Stimulated activated CD8-positive, alpha-beta memory T cell treated with anti-CD3 and anti-CD28 coated beads, Interleukin-12 subunit alpha, Interleukin-12 subunit beta, amount 100 ng/mL, for 1 hour (primary cell): ENCODE measurements at places on chromosomes 6 and 20.

DNA sequence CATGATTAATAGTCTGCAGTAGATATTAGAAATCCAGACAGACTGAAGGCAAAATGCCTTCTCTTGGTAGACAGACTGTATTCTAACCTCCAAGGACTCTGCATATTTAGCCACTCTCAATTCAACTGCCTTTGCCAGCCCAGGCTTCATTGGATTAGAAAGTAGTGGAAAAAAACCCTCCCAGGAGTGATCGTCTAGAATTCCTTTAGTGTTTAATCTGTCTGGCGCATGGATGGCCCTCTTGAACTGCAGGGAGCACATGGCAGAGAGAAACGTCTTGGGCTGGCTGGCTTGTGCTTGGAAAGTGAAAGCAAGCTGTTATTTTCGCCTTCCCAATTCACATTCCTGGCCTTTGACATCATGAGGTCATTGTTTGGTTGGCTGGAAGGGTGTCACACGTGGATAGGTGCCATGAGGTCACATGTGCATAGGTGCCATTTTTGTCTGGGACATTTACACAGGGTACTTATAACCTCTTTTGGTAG lies 30.9 kb upstream of the NEDD9 start:
- DNase-seq: no peak

DNA sequence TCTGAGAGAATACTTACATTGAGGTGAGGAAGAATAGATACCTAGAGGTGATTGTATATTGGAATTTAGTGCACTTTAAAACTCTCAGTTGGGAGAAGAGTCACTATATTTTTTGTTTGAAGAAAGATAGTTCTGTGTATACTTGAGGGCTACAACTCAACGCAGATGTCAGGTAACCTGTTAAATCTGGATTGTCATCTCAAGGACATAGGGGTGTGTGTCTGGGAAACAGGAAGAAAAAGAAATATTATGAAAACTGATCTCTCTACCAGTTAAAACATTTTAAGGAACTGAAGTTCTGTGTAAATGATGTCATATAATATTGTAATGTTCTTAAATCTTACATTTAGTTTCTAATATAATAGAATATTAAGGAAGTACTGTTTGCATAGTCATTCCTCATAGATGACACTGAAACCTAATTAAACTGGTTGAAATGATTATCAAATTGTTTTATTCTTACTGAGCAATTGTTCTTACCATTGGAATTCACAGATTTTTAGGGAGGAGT lies 86.2 kb downstream of the SMAP1 start:
- no peak for DNase-seq

DNA sequence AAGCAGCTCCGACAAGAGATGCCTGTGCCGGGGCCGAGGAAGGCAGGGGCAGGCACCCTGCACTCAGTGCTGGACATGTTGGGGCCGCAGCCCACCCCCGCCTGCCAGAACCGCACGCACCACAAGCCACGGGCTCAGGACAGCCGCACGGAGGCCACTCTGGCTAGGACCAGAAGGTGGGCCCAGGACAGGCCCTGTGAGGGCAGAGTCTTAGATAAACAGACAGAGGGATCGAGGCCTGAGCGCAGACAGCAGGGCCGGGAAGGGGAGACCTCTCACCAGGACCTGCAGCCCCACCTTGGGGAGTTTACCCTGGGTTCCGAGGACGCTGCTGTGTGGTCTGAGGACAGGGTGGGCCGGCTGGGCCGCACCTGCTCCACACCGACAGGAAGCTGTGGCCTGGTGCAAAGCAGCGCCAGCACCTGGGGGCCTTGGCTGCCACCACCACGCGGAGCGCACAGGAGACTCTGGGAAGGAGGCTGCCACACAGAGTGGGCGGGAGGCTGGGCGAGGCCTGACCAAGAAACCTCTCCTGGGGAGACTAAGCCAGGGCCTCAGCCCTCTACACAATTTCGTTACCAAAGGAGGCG lies 32.0 kb downstream of the KCNQ2 start:
- no peak for DNase-seq

- DNase-seq: no peak
Measured at GRCh38 chr6:41917528-41917927, 3.4 kb downstream of the MED20 start.

DNA sequence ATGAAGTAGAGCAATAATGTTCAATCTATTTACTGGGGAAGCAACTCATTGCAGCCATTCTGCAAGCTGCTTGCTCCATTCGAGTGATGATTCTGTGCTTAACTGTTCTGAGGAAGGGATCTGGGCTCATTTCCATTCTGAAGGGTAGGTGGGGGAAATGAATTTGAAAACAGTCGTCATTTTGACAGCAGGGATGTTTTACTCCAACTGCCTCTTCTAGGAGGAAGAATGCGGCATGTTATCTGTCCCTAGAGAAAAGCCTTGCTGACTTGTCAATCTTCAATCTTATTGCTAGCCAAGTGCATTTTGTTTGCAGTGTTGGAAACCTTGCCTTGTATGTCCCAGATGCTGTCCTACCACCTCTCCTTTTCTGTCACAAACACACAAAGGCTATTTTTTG lies 105.9 kb downstream of the PRDM13 start:
- DNase-seq: no peak

DNA sequence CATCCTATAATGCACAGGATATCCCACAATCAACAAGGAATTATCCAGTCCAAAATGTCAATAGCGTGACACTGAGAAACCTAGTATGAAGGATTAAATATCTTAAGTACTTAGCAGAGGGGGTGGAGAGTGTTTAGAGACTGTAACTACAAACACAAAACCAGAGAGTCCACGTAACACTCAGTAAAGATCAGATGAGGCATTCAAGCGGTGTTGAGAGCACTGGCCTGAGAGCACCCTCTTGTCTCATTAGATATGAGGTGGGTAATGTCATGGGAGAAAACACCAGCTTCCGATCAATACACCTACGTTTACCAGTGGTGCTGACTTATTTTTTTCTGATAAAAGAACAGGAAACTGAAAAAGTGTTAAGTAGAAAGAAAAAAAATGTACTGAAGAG lies 2.3 kb downstream of the FAM184A start:
- DNase-seq: no peak

DNA sequence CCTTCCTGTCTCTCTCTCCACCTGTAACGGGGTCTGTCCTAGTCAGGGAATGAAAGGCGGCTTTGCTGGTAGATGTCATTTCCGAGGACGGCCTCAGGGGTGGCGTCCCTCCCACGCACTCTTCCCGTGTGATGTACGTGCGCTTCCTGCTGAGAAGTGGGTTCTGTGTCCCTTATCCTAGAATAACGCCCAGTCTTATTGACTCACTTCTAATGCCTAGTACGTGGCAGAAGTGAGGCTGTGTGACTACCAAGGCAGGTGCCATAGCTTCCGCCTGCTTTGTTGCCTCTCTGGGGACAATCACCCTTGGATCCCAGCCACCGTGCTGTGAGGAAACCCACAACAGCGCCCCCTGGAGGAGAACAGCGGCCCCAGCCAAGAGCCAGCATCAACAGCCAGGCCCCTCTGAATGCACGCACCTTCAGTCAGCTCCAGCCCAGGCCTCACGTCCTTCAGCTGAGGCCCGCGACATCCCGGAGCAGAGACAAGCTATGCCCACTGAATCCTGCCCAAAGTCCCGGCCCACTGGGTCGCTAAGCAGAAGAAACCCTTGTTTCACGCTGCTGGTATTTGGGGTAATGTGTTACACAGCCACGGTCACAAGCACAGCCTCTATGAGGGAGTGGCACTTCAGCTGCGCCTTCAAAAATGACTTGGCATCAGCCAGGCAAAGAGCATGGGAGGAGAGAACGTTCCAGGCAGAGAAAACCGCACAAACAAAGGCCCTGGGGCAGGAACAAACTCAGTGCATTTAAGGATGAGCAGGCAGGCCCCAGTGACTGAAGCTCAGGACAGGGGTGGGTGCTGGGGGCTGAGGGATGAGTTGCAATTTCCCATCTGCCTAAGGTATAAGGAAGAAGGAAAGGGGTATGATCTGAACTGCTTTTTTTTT lies 224.2 kb downstream of the NFATC2 start:
- DNase-seq: peak; percentile 15

DNA sequence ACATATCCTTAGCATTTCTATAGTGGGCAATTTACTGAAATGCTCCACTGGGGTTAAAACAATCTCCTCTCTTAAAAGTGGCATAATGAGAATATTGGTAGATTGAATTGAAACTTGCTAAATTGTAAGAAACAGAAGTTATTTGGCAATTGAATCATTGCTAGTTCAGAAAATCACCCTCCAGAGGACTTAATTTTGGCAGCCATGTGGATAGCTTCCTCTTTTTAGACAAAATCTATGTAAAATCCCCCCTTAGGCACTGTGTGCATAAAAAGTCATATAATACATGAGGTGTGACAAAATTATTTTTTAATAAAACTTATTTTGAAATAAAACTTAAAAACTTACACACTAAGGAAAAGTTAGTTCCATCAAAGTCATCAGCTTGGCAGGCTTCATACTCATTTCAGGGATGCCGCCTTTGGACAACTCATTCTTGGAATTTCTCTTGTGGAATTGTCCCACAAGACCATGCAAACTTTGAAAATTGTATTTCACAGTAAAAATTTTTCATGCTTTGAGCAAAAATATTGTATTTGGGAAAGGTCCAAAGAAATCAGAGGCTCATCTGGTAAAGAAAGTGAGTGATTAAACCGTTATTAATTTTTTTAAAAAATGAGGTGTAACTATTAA lies 473.0 kb downstream of the BCKDHB start:
- no peak for DNase-seq

- no peak for DNase-seq
Measured at GRCh38 chr6:118186672-118187567, 279.9 kb downstream of the SLC35F1 start.

GRCh38 chr6:149898966-149899365 lies 1.1 kb upstream of the RAET1E start:
- no peak for DNase-seq

DNA sequence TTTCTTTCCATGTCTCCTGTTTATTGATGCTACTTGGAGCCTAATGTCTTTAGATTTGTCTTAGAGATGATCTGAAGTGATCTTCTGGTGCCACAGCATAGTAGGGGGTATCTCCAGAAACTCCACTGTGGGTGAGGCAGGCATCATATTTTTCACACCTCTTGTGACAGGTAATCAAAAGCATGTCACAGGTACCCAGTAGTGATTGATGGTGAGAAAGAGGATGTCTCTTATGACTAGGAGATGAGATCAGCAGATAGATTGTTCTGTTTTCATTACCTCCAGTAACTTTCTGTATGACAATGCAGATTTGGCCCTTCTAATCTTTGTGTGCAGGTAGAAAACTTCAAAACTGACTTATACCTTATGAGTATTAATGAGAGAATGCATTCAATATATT lies 13.5 kb downstream of the NCOA7 start:
- DNase-seq: no peak

GRCh38 chr6:11730641-11731040 lies 48.0 kb downstream of the ADTRP start:
- DNase-seq: no peak

- DNase-seq: no peak
Measured at GRCh38 chr6:117404548-117404947, 21.2 kb downstream of the ROS1 start.

GRCh38 chr20:14488756-14489479 lies 151.5 kb upstream of the FLRT3 start:
- no peak for DNase-seq

DNA sequence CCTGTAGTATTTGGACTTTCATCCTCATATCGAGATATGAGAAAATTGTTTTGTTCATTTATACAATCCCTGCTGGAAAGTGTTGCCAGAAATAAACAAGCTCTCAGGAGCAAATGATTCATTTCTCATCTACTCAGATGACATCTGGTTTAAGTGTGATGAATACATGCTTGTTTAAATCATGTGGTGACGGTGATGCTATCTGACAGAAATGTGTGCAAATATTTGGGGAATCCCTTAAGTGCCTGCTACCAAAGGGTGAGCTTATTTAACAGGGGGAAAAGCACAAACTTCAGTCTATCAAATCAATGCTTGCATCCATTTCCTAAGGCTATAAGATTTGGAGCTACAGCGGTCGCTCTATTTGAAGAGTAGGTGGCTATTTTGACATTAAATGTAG lies 368.3 kb upstream of the SASH1 start:
- no peak for DNase-seq

DNA sequence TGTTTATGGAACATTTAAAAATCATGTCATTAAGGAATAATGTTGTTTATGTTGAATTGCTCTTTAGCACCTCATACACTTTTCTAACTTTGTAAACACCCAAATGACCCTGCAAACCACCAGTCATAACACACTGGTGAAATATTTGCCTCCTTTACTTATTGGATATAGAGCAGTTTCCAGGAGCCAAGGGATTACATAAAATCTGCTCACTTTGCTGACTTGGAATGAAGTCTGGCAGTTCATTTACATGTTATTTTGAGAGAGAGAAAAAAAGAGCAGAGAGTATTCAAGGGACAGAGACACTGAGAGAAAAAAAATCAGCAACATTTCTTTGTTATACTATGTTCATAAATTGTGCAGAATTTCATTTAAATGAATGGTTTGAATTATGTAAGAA lies 46.6 kb upstream of the DEFB112 start:
- DNase-seq: no peak

- no peak for DNase-seq
Measured at GRCh38 chr6:10800810-10801209, 37.5 kb downstream of the MAK start.

GRCh38 chr20:50561379-50562078 lies 51.3 kb downstream of the PTPN1 start:
- peak; percentile 15 for DNase-seq

DNA sequence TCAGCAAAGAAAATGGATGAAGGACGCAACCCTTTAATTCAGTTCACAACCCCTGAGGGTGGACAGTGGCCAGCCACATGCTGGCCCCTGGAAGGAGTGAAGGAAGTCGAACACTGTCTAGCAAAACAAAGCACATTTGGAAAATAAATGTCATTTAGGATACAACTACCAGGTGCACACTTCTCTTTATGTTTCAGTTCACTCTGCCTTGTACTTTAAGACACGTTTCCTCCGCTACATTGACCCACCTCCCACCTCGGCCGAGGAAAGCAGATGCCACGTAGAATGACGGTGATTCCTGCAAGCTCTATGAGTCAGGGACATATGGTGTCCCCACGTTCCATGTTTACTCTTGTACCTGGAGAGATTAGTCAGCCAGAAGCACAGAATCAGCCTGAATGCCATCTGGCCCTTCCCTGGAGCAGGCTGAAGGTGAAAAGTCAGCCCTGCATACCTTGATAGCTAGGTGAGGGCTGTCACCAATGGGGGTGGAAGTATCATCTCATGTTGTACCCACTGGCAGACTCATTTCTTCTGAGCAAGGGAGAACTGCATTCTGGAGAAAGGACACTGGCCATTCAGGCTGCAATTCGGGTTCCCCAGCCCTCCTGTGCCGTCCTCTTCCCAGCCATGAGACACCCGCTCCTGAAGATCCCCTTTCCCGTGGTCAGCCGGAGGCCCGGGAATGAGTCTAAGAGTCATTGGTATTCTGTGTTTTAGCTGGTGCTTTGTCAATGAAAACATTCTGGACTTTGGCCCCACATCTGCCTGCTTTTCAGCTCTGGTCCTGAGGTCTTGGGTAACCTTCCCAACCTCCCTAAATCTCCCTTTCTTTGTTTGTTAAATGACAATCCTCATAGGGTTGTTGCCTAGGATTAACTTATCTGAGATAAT lies 60.6 kb downstream of the FOXA2 start:
- no peak for DNase-seq

- no peak for DNase-seq
Measured at GRCh38 chr20:51810155-51811041, 8.1 kb upstream of the SALL4 start.
